ENCODE measurements at places on chromosomes 16 and 17.

- no peak for DNase-seq
Measured at GRCh38 chr17:50372222-50372757, 694 bp downstream of the MRPL27 start.

GRCh38 chr16:22969567-22969966, 155.6 kb downstream of the HS3ST2 start:
- DNase-seq: no peak

DNA sequence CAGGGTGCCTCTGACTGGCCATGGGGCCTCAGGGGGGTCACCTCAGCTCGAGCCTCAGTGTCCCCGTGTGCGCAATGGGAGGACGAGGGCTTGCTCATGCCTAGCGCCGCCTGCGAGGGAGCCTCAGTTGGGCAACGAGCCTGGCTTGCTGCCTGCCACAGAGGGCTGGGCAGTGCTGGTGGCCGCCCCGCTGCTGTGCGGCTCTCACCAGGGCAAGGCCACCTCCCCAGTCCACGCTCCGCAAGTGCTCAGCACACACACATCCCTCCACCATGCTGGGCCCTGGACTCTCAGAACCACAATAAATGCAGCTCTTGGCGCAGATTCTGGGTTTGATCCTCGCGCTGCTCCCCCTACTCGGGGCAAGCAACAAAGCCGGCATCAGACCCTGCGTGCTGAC, 76.2 kb downstream of the ENGASE start:
- DNase-seq: no peak

DNA sequence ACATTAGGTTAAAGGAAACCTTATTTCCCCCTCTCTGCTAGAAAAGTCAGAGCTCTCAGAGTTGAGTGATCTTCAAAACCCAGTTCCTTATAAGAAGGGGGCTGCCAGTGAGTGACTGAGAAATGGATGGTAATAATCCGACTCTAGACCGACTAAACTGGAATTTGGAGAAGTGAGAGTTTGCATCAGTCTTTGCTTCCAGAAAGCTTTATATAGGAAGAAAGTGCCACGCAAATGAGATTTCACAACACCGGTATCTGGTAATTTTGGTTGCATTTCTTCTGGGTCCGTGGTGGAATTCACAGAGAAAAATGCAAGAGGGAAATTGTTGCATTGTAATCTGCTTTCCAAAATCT, 271.4 kb downstream of the MAF start:
- no peak for DNase-seq

DNA sequence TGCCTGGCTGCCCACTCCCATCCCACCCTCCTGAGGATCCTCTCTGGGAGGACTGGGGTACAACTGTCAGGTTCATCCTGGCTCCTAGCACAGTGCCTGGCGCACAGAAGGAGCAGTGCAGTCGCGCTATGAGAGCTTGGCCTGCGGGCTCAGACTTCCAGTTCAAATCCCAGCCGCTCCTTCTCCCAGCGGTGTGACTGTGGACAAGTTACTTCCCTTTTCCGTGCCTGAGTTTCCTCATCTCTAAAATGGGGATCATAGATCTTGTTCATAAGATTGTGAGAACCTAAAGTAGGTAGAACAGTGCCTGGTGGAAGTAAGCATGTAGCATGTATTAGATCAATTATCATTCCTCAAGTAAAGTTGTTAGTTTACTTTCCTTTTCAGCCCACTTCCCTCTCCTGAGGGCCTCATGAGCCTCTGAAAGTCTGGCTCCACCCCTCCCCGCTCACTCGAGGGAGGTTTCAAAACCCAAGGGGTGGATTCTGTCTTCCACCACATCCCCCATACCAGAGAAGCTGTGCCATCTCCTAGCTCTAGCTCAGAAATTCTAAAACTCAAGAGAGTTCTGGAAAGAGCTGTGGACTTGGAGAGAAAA, 19.9 kb upstream of the COL1A1 start:
- DNase-seq: no peak

- no peak for DNase-seq
Measured at GRCh38 chr16:14365200-14365851, 264.7 kb downstream of the PARN start.

DNA sequence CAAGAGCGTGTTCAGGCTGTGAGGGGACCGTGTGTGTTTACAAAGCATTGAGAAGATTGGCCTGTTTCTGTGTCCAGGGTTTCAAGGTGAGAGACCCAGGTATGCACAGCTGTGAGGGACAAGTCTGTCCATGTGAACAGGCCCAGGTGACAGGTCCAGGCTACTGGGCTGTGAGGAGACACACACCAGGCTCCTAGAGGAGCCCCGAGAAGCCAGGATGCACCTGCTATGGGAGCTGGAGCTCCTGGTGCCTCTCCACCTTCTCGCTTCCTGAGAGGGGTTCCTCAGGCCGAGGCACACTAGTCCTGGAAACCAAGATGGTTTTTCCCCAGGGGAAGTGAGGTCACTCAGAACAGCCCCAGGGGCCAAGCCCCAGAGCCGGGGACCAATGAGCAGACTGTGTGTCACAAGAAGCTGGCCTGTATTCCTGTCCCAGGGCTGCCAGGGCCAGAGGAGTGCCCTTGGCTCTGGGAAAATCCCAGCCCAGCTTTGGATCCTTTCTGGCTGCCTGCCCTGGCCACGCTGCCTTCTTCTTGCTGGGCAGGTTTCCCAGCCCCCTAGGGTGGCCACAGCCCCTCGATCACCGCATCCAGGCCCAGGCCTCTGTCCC, 153.4 kb upstream of the PLCG2 start:
- DNase-seq: no peak

DNA sequence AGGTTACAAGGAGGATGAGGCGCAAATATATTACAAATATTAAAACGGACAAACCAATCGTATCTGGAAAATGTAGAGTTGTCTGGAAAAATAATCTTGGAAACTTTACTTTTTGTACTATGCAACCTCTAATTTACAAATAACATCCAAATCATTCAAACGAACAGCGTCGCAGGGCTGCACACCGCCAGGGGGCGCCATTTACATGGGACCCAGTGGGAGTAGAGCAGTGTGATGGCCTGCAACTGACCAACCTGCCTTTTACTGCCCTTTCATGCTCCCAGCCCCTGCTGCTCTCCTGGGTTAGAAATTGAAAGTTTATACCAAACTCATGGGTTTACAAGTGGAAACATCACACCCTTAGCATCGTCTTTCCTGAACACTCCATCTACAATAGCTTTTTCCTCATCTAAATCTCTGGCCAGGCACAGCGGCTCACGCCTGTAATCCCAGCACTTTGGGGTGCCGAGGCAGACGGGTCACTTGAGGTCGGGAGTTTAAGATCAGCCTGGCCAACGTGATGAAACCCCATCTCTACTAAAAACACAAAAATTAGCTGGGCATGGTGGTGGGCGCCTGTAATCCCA, 10.0 kb downstream of the PITPNC1 start:
- peak; percentile 80 for DNase-seq

GRCh38 chr17:64774888-64775540, 112.9 kb upstream of the SMURF2 start:
- no peak for DNase-seq

DNA sequence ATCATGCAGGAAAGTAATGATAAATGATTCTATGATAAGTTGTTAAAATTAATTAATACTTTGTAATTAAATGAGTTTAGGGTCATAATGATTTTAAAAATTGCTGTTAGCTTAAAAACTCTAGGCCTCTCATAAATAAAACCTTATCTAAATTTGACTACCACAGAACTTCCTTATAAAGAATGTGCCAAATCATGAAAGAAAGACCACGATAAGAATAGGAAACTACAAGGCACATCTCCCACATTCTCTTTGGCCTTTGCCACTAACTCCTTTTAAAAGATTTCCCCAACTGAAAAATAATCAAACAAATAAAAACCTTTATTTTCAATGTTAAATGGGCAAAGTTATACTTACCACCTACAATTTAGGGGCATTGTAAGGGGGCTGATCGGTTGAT, 164.6 kb upstream of the C17orf78 start:
- DNase-seq: no peak

DNA sequence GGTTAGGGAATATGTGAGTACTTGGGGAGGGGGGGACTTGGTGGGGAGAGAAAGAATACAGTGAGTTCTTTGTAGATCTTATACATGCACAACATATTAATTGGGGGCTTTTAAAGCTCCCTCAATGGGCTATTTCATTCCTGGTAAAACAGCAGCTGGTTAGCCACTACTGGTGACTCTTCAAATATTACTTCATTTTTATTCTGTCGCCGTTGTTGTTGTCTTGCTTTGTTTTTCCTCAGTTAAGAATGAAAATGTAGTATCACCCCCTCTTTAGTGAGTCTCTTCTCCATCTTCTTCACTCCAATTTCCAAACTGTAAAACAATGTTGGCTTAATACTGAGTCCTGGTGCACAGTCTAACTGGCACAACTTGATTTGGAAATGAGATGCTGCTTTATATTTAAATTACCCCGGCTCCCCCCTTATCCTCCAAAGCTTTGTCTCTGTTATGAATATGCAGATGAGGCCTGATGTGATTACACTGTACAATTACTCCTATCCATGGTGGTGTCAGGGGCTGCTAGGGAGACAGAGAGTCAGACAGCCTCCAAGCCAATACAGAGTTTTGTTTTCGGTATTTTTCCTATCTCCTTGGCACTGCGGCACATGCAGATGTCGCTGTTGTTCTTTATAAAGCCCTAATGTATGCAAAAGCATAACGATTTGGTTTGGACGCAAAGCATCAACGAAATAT, 256.9 kb upstream of the PMFBP1 start:
- no peak for DNase-seq

DNA sequence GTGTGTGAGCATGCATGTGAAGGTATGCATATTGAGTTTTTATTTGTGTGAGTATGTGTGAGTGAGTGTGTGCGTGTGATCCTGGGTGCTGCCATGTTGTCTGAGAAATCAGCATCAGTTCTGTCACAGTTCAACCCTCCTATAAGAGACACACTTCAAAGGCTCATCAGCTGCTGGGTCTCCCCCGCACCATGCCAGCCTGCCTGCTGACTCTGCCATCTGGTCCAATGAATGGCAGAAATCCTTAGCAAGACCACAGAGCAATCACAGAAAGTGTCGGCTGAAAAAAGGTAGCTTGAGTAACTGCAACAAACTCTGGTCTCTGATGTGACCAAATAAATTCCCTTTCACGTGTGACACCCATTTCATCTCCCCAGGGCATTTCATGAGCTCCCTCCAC, 381.8 kb upstream of the MAF start:
- no peak for DNase-seq

- no peak for DNase-seq
Measured at GRCh38 chr17:55830699-55831471, 80.0 kb downstream of the PCTP start.

DNA sequence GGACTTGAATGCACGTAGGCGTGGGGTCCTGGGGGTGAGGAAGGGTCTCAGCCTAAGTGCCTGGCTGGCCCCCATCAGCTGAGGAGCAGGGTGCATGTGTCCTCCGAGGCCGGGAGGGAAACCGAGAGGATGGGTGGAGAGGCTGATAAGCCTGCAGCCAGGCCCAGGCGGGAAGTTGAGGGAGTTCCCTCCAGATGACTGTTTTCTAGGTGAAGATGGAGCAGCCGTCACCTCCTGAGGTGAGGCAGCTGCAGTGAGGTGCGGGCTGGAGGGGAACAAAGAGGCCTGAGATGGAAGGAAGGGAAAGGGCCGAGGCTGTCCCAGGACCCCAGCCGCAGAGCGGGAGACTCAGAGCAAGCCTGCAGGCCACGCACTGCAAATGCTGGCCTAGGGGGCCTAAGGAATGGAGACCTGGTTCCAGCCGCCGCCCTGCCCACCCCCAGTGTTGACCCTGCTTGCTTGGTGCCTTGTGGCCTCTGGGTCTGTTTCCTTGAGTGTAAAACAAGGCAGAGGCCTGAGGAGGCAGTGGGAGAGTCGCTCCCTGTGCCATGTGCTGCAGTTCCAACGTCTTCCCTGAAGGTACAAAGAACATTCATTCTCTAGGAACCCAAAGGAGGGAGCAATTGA, 3.0 kb downstream of the PECAM1 start:
- no peak for DNase-seq

- no peak for DNase-seq
Measured at GRCh38 chr16:2002406-2003230, 7.0 kb downstream of the ZNF598 start.

DNA sequence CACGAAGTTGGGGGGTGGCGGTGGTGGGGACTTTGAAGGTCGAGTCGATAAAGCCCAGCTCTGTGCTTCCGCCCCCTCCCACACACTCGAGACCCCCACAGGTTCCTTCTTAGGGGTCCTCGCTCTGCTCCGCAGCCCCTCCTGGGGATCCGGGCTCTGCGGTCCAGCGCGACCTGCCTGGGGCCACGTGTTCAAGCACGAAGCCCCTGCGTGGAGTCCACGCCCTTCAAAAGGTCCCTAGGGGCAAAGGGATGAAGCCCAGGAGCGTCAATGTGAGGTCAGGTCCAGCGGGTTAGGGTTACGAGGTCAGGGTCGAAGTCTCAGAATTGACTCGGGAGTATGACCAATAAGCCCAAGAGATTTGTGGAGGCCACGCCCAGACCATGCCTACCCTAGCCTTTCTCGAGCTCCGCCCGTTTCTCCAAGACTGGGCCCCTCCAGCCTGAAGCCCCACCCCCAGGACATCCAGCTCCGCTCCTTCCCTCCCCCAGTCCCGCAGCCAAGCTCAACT, 786 bp upstream of the CACNA1G start:
- DNase-seq: no peak

DNA sequence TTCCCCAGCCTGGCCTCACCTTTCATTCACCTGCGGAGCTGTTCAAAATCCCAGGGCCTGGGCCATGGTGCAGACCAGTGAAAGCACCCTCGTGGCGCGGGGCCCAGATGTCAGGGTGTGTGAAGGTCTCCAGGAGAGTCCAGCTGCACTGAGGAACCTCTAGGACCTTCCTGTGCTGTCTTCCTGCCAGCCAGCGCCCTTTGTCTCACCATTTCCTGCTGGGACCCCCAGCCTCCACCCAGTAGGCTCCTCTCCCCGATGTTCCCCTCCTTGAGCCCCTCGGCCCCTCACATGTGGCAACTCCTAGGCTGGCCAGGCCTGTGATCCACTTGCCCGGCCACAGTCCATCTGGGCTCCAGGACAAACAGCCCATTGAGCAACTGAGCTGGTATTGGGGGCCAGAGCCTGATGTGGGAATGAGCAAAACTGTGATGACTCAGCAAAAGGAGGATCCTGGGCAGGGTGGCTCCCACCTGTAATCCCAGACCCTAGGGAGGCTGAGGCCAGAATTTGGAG, 677 bp downstream of the SULT1A2 start:
- DNase-seq: no peak

DNA sequence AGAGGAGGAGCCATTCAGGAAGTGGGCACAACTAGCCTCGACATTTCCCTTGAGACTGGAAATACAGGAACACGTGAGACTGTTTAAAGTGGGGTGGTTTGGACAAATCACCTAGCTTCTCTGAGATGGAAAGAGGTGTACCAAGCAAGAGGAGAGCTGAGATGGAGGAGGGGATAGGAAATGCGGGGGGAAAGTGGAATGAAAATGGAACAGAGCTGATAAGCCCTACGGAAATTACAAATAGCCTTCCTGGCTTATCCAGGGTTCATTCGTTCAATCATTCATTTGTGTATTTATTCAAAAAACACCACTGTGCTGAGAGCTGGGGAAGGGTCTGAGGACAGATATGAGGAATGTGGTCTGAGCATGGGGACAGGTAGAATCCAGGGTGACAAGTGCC, 64.1 kb downstream of the ASIC2 start:
- DNase-seq: no peak

- no peak for DNase-seq
Measured at GRCh38 chr16:72291121-72291520, 119.2 kb upstream of the PMFBP1 start.
